ENCODE measurements at places on chromosomes 1 and 21.
A peak's percentile ranks its signal among the peaks of the same experiment; 100 is the strongest.

- no peak for DNase-seq
Measured at GRCh38 chr1:246064891-246065290, 442.2 kb downstream of the SMYD3 start.

- DNase-seq: no peak
Measured at GRCh38 chr1:25987951-25988350, 9.9 kb downstream of the PAFAH2 start.

GRCh38 chr1:32891241-32891570 is 4.9 kb downstream of the HPCA start:
- no peak for DNase-seq

DNA sequence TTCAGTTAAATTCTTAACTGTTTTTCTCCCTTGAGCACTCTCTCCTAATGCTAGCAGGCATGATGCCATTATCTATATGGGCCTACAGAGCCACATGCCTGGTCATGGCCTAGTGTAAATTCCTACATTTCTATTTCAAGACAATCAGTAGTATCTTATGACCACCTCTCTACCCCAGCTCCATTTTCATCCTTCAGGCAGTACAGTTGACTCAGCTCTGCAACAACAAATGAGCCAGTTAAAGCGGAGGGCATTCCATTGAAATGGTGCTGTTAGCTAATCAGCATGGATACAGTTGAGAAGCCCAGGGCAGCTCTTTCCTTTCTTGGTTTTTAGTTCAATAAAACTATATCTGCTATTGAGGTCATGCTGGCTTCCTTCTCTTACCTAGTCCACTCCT is 150.0 kb downstream of the PPP1R12B start:
- DNase-seq: no peak

- no peak for DNase-seq
Measured at GRCh38 chr1:233367057-233367803, 39.7 kb downstream of the MAP3K21 start.

- DNase-seq: no peak
Measured at GRCh38 chr1:96095849-96096612, 625.6 kb upstream of the PTBP2 start.

GRCh38 chr1:113678159-113678469 is 81.2 kb downstream of the PHTF1 start:
- DNase-seq: no peak

- no peak for DNase-seq
Measured at GRCh38 chr1:220880726-220881506, 1.7 kb downstream of the HLX start.

DNA sequence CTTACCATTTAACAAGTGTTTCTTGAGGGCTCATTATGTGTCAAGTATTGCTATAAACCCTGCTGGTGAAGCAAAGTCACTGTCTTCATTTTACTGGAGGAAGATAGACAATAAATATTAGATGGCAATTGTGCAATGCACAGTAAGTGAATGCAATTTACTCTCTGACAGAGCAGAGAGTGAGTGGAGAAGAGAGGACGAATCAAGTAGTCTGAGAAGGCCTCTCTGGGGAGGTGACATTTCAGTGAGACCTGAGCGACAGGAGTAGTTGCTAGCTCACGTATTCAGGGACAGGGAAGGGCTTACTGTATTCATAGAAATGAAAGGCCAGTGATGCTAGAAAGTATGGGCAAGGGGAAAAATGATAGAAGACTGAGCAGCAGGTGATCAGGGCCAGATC is 1.2 kb upstream of the NMNAT2 start:
- no peak for DNase-seq

- DNase-seq: no peak
Measured at GRCh38 chr1:54340434-54340833, 65.8 kb downstream of the SSBP3 start.

- DNase-seq: no peak
Measured at GRCh38 chr1:42340093-42340492, 5.1 kb upstream of the FOXJ3 start.

DNA sequence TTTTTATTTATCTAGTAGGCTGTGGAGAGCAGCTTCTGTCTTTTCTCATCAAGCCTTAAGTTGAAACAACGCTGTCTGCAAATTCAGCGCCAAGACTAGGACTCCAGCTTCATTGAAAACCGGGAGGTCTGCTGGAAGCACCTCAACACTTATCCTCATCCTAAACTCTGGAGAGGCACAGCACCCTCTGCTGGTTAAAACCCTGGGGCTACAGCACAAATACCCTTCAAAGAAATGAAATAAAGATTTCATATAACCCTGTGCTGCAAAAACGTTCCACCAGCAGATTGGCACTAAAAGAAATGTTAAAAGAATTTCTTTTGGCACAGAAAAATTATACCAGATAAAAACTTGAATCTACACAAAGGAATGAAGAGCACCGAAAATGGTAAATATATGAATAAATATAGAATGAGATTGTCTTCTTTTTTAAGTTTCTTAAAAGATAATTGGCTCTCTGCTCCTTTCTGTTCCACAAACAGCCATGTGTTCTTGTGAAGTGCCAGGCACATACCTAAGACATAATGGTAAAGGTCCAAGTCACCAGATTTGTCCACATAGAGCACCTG is 227.7 kb upstream of the SAMSN1 start:
- DNase-seq: peak; percentile 21

- no peak for DNase-seq
Measured at GRCh38 chr1:168687816-168688215, 41.2 kb downstream of the DPT start.

- peak; percentile 42 for DNase-seq
Measured at GRCh38 chr1:155078469-155079209, at the start of gene EFNA3. EFNA3 (plus strand) TSS chr1:155078837; CDS start chr1:155078942, 105 bp downstream.

DNA sequence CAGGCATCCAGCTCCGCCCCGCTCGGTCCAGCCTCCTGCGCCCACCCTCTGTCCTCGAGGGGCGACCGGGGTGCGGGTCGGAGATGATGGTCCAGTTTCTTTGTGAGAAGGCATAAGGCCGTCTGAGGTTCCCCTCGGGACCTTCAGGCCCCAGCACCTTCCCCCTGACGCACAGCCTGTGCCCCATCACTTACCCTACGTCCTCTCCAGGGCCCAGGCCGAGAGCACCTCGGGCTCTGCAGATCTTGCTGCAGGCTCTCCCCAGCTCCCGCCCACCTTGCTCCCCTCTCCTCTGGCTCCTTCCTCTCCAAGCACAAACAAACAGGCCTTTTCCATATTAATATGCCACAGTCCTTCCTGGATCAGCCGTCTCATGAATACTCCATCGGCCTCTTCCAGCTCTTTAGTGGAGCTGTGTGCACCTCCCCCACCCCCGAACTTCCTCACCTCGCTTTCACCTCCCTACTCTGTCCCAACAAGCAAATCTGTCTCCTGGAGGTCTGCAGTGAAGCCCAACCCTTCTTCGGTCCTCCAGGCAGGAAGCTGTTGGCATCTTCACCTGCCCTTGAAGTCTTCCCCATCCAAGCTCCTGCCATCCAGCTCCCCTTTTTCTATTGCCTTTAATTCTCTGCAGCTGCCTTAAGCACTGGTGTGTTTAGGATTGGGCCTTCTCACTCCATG is 448 bp upstream of the COL9A2 start:
- DNase-seq: no peak

DNA sequence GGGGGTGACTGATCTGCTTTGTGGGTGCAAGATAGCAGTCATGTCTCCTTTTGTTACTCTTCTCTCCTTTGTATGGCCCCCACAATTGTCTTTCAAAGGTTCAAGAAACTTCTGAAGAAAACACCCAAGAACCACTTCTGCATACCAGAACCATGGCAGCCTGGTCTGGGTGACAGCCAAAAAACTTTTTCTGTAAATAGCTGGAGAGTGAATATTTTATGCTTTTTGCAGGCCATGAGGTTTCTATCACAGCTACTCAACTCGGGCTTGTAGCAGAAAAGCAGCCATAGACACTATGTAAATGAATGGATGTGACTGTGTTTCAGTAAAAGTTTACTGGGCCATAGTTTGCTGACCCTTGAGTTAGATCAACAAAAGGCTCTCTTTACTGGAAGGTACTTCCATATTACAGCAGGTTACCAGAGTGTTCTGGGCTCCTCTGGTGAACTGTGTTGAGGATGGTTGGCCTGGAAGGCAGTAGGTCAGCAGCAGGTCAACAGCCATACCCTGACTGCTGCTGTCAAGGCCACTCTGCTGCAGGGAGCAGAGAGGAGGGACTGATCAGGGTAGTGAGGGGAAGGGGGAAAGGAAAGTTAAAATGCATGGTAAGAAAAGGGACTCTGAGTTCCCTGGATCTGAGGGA is 116.4 kb downstream of the GDAP2 start:
- DNase-seq: no peak

DNA sequence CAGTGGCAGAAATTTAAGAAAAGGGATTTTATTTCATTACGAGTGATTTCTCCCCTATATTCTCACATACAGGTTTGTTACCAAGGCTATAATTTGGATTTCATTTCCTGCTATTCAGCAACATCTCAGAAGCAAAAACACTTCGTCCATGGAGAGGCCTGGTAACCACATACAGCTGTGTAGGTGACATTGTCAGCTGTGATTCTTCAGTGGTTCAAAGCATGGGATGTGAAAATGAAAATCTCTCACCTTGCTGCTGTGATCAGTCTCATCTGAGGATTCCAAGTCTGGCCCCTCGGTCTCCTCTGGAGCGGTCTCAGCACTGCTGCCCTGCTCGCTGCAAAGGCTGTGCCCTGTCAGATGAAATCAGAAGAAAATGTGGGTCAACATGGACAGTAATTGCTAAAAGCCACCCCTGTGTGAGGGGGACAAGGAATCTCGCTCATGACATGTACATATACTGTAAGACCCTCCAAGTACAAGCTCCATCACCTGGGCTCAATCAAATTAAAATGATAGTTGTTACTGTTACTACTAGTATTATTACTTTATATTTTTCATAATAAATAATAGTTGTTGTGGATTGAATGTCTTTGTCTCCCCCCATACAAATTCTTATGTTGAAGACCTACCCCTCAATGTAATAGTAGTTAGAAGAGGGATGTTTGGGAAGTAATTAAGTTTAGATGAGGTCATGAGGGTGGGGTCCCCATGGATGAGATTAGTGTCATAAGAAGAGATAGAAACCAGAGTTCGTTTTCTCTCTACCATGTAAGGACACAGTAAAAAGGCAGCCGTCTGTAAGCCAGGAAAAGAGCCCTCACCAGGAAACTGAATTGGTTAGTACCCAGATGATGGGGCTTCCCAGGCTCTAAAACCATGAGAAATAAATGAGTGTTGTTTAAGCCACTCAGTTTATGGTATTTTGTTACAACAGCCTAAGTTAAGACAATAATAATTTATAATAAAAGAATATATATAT is 126.7 kb upstream of the KRTAP19-8 start:
- no peak for DNase-seq

- no peak for DNase-seq
Measured at GRCh38 chr1:223088713-223089240, 54.3 kb downstream of the TLR5 start.

DNA sequence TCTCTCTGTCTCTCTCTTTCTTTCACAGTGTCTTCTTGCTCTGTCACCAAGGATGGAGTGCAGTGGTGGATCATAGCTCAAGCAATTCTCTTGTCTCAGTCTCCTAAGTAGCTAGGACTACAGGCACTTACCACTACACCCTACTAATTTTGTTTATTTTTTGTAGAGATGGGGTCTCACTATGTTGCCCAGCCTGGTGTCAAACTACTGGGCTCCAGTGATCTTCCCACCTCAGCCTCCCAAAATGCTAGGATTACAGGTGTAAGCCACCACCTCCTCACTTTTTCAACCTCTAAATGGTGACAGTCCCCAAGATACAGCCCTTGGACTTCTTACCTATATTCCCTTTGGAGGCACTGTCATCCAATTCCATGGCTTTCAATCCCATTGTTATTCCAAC is 50.5 kb upstream of the PUM1 start:
- no peak for DNase-seq

GRCh38 chr1:206430031-206430983 is 40.0 kb upstream of the IKBKE start:
- no peak for DNase-seq

DNA sequence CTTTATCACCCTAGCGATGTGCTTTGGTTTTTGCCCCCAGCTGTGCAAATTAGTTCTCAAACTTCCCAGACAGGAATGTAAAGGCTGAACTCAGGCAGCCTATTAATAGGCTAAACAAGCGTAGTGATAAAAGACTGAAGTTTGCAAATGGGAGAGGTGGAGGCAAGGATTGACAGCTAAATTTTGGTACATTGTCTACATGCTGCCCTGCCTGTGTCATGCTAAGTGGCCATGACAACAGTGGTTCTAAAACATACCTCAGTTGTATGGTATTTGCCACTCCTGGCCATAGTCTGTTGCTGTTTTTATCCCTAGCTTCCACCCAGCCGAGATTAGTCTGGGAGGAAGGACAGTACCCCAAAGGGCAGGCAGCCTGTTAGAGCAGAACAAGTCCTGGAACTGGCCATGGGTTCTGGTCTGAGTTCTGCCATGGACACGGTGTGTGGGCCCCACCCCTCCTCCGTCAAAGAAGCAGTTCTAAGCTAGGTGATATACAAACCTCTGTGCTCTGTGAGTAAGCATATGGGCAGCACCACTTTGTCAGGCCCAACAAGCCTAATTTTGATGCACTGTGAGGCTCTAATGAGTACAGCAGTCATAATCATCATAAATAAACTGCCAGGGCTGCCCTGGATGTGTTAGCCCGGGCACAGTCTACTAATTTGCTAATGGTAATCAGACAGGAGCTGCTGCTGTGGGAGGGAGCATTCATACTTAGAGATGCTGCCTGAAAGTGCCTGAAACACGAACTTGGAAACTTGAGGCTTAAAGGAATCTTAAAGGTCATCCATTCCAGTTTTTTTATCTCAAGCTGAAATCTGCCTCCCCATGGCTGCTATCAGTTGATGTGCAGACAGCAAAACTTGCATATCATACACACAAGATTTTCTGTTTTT is 177.1 kb downstream of the HHAT start:
- no peak for DNase-seq

DNA sequence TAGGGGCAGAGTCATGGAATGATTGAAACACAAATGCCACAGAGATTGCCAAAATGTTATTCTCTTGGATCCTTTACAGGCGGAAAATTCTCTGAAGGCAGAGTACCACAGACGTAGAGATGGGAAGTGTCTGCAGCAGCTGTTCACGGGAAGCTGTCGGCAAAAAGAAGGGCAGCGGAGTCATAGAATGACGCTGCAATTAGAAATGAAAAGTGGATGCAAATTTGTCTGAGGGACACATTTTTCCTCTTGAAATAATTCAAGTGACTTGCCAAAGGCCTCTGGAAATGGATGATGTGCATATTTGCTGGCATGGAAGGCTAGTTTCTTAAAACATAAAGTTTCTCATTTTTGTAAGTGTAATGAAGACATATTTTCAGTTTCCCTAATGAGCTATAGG is 77.5 kb upstream of the PLD5 start:
- DNase-seq: no peak

- DNase-seq: no peak
Measured at GRCh38 chr1:157240495-157241184, 102.4 kb upstream of the ETV3 start.
